GOT3 (cell line): ENCODE measurements at places on chromosomes 1 and 21.

GRCh38 chr1:150484861-150485260, 2.4 kb upstream of the TARS2 start:
- no peak for DNase-seq

DNA sequence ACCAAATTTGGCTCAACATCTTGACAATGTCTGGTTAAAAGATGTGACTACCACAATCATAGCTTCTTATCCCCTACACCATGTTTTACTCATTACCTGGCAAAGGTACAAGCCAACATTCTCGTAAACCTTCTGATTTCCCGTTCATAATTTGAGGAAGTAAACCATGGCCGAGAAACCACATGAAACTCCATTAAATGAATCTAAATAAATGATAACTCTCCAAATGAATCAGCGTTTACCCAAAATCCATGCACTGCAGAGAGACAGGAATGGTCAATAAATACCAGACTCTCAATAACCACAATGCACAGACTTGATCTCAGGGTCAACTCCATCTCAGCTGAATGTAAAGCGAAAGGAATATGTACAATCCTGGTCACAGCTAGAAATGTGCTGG, 125.2 kb downstream of the TYW3 start:
- no peak for DNase-seq

DNA sequence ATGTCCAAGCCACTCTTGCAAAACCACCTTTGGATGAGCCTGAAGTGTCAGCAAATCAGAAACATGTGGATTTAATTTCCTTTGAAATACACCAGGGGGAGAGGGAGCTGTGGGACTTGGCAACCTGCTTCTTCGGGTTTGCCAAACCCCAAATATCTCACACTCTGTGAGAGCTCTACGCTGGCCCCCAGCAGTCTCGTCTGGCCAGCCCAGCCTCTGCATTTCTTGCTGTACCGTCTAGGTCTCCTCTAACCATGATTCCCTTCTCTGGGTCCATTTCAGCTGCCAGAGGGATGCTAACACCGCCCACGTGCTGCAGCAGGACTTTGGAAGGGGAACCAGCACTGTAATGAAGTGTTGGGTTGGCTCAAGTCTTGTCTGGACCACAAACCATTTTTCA, 114.6 kb downstream of the MRPS6 start:
- no peak for DNase-seq

- no peak for DNase-seq
These were observed 345.7 kb upstream of the RUNX1 start for GRCh38 chr21:35394634-35395369.

DNA sequence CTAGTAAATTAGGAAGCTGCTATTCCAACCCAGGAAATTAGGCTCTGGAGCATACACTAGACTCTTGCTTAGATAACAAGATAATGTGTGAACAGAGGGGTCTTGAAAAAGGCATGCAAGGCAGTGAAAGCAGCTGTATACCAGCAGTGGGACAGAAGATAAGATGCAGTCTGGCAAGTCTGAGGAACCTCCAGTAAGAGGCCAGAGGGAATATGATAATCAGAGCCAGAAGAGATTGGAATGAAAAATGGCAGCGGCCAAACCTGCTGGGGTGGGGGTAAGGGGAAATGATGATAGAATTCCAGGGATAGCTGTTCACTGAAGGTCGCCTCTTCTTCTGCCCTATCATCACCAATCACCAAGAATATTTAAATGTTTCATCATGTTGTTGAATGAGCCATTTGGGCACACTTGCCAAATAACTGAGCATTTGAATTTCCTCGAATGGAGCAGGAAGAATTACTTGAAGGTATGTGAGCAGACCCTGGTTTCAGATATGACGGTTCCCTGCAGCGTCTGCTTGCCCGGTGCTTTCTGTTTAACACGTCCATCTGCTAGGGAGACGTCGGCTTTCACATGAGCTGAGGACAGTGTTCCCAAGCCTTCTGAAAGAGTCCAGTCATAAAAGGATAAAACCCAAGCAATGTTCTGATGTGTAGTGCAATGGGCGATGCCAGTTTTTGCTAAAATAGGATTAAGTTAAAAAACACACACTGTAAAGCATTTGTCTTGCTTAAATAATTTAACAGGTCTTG, 173.3 kb downstream of the RWDD3 start:
- DNase-seq = no peak

GRCh38 chr1:81596341-81596740, 204.4 kb upstream of the ADGRL2 start:
- DNase-seq = no peak

DNA sequence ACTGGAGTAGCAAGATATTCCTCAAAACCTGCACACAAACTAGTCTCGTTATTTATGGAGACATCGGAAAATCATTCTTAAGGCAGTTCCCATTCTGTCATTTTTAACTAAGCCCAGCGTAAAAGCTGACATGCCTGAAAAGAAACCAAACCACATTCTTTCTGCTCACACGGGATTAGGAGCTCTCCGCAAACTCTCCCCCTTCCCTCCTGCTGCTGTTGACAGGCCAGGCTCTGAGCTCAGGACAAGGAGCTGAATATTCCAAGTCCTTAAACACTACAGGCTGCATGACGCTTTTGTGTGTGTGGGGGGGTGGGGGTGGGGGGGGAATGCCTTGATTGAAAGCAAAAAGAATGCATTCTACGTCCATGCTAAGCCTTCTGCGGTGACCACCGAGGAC, 5.2 kb downstream of the OLIG1 start:
- DNase-seq = no peak

- no peak for DNase-seq
These were observed 230.5 kb downstream of the TPR start for GRCh38 chr1:186144505-186144904.

DNA sequence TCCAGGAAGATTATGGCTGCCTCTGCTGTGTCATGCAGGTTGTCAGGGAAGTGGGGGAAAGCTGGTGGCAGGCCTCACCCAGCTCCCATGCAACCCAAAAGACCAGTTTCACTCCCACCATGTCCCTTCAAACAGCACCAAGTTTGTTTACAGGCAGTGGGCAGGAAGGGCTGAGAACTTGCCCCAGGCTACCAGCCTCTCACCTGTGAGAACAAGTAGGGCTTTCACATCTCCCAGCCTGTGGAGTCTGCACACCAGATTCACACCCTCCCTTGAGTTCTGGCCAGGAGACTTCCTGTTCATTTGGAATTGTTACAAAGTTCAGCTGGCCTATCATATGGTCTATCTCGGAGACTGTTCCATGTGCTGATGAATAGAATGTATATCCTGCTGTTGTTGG, 27.8 kb downstream of the RPAP2 start:
- DNase-seq = no peak

DNA sequence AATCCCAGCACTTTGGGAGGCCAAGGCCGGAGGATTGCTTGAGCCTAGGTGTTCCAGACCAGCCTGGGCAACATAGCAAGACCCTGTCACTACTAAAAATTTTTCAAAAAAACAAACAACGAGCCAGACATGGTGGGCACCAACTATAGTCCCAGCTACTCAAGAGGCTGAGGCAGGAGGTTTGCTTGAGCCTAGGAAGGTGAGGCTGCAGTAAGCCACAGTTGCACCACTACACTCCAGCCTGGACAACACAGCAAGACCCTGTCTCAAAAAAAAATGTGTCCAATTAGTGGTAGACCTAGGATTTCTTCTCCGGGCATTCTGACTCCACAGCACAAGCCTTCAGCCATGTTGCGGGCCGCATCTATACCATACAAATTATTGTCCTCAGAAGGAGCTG, 6.7 kb upstream of the IGSF8 start:
- no peak for DNase-seq

- no peak for DNase-seq
These were observed 39.5 kb upstream of the CASZ1 start for GRCh38 chr1:10835822-10836421.

- no peak for DNase-seq
These were observed 32.3 kb downstream of the SLC66A1 start for GRCh38 chr1:19344372-19344810.

- DNase-seq = peak; percentile 77
These were observed 141.4 kb upstream of the ARHGEF16 start for GRCh38 chr1:3312898-3313575.

DNA sequence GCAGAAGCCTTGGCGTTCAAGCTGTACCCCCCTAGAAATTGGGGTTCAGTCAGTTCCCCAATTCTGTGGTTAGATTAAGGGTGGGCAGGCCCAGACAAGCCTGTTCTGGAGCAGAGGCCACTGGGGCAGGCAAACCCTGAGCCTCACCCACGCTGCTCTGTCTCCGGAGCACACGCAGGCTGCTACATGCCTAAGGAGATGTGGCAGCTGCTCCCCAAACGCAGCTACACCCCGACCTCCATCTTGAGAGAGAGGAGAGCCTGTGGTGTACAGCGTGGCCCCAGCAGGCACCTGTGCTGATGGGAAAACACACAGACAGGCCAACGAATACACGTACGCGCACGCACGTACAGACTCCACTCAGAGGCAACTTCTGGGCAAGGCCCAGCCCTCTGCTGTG, 33.9 kb upstream of the GRHL3 start:
- no peak for DNase-seq

DNA sequence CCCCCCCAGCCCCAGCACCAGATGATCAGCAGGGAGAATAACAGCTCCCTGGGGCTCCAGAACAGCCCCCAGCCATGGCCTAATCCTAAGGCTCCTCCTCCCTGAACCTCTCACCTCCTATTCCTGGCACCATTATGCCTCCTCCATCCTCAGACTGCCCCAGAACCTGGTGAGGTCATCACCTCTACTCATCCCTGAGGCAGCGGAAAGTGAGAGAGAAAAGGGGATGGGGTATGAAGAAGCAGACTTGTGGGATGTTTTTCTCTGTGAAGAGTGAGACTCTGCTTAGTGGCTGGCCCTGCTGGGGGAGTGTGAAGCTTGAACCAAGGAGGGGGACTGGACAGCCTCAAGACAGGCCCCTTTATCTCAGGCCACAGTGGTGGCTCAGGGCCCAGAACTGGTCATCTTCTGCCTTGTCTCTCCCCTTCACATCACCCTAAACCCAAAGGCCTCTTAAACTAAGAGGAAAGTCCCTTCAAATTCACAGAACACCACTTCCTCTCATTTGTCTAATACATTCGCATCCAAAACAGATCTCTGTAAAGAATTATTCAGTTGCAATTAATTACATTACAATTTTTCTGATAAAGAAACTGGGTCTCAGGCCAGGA, 2.2 kb upstream of the PPM1J start:
- no peak for DNase-seq

DNA sequence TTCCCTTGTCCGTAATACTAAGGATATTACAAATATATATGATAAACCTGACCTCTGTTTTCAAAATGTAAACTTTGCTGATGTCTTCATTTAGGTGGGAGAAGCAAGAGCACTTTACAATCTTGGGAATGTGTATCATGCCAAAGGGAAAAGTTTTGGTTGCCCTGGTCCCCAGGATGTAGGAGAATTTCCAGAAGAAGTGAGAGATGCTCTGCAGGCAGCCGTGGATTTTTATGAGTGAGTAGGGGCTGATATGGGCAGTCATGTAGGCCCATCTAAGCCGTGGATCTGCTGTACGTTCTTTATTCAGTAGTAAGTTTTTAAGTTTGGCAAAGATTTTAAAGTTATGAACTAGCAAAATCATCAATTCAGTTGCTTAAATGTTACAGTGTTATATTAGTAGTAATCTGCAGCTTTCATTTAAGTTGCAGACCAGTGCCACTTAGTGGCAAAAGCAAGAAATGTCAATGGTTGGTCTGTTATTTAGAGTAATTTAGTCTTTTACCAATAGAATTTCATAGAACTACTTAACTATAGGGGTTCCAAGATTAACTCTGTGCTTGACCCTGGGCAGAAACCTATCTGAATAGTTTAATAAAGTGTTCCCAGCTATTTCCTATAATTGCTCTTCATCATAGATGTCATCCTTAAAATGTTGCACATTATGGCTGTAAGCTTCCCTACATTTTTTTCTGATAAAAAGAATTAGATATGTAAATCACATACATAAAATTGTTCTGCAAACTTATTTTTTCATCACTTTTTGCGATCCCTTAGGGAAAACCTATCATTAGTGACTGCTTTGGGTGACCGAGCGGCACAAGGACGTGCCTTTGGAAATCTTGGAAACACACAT, 21.3 kb downstream of the GPSM2 start:
- DNase-seq = no peak

DNA sequence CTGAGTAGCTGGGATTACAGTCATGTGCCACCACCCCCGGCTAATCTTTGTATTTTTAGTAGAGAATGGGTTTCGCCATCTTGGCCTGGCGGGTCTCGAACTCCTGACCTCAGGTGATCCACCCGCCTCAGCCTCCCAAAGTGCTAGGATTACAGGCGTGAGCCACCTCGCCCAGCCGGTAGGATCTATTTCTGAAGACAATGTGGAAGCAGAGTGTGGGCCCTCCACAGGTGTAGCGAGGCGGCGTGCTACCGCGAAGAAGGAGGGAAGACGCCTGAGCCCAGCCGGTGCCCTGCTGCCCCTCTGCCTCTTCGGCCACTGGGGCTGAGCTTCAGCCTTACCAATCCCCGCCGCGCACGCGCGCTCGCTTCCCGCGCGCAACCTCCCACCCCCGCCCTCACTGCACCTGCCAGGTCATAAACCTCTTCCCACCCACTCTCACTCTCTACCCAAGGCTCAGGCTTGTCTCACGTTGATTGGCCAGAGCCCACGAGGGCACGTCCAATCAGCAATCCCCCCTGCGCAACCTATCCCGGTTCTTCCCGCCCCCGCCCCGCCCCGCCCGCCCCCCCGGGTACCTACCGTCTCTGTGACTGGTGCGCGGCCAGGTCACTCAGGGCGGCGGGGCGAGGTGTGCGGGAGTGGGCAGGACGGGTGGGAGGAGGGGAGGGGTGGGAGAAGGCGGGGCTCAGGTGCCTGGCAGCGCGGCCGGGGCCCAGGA, 409 bp upstream of the HOOK1 start:
- DNase-seq = no peak

DNA sequence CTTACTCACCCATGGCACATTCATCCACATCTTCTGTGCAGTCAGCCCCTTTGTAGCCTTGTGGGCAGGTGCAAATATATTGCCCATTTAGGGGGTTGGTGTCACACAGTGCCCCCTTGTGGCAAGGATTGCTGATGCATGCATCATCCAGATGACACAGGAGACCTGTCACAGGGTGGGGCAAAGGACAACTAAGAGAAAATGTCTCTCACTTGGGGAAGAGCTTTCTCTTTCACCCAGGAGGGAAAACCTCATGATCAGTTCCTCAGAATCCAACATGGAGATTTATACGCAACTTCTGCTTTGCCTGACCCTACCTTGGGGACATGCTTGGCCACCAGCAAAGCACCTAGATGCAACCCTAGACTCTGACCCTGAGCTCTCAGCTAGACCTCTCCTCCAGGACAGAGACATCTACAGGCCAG, 71.8 kb upstream of the ADAM30 start:
- no peak for DNase-seq

- DNase-seq = no peak
These were observed 785.9 kb upstream of the TPTE start for GRCh38 chr21:9735421-9735961.

DNA sequence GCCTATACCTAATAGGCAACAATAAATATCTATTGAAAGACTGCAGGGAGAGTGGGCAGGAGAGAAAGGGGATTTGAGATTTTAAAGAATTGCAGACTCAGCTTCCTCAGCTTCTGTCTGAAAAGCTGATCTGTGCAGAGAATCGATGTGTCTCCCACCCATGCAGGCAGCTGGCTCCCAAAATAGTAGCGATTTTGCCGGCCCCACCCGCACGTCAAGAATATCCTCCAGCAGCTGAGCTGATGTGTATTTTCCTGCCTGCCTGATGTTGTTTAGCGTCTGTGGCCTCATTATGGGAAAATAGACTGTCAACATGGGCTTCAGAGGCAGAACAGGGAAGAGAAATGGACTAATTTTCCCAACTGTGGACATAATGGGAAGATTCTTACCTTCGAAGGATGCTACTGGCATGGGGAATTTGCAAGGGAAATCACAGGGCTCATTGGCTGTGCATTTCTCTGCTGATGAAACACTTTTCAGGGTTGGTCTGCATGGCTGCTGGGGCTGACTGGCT, 699.8 kb downstream of the PTPRU start:
- no peak for DNase-seq

- no peak for DNase-seq
These were observed 40.1 kb downstream of the DISP3 start for GRCh38 chr1:11518791-11519628.
